CD4-positive, alpha-beta T cell treated with Interleukin-21 for 1 hour (primary cell): ENCODE measurements at places on chromosomes 1 and 21.

- no peak for DNase-seq
Observed at GRCh38 chr1:202123336-202123813, 658 bp downstream of the GPR37L1 start.

DNA sequence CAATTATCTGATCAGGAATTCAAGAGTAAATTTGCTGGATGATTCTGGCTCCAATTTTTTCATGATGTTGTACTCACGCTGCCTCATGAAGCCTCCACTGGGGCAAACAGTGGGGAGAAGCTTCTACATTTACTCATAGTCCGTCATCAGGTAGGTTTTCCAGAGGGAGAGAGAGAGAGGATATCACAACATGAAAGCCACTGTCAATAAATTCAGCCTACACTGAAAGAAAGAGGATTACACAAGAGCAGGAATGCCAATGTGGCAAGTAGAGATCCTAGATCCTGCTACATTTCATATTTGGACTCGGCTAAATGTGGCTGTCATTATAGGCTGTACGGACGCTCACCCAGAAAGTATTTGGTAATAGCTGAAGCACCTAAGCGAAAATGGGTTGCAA is 819.9 kb downstream of the BRINP3 start:
- no peak for DNase-seq

- DNase-seq, result no peak
Observed at GRCh38 chr21:45050345-45050796, 24.0 kb upstream of the ADARB1 start.

- no peak for DNase-seq
Observed at GRCh38 chr1:155018617-155019348, 14.8 kb downstream of the DCST2 start.

GRCh38 chr1:219174460-219175211 is 958 bp downstream of the LYPLAL1 start:
- DNase-seq, result peak; percentile 29
